ENCODE measurements at places on chromosomes 3 and 15.

DNA sequence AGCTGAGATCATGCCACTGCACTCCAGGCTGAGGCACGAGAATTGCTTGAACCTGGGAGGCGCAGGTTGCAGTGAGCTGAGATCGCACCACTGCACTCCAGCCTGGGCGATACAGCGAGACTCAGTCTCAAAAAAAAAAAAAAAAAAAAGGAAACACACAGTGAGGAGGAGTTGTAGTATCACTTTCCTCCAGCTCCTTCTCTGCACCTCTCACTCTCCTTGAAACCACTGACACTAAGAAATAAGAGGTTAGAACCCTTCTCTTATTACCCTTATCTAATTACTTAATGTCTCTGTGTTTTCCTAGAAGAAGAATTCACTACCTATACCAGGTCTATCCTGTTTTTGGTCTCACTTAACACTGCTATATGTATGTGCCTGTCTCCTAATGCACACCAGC lies 31.7 kb downstream of the RAB27A start:
- no peak for DNase-seq

GRCh38 chr15:55549305-55549704 lies 38.8 kb downstream of the PYGO1 start:
- no peak for DNase-seq

GRCh38 chr15:97234851-97235610 lies 725.5 kb upstream of the ARRDC4 start:
- peak; percentile 53 for DNase-seq

GRCh38 chr3:128568602-128569490 lies 75.8 kb upstream of the GATA2 start:
- DNase-seq, result no peak

DNA sequence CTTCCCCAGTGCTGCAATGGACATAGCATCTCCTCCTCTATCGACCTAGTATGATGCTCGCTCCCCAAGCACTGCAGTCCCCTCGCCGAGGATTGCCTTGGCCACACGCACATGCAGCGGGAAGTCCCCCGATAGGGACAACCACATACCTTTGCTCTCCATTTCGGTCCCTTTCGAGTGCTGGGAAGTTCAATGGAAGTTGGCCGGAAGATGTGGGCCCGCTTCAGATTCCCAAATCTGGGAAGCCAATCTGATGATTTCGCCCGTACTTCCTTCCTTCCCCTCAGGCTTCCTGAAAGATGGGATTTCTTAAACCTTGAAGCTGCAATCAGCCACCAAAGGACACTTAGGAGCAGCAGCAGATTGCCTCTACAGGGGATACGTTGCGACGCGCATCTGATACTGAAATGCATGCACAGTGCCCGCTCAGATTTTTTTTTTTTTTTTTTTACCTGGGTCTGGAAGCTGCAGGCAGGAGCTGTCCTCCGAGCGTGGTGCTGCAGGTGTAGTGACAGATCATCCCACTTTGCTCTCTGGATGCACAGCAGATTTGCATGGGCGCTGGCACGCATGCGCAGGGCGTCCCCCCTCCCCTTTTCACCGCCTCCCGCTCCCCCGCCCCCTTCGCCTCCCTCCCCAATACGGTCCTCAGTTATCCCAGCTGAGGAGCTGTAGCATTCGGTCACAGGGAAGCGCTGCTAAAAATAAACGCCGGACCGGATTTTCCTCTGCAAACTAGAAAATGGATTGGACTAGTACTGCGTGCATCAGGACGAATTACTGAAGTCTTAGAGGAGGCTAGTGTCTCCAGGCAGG lies at the start of gene FGF12:
FGF12 (minus strand) TSS at position 510 of the 816 bp plus-strand sequence.
- peak; percentile 1 for DNase-seq

DNA sequence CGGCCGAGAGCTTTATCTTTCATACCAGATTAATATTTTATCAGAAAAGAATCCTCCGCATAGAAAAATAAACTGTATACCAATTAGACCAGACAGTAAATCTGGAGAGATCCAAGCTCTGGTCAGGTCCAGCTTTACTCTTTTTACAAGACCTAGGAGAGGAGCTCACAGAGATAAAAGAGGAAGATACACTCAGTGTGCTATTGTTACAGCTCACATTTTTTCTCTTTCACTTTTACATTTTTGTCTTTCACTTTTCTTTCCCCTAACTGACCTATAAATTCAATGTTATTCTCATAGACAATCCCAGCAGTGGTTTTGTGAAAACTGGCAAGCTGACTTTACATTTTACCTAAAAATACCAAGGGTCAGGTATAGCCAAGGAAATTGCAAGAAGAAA lies 55.8 kb downstream of the GUCA1C start:
- DNase-seq, result no peak

DNA sequence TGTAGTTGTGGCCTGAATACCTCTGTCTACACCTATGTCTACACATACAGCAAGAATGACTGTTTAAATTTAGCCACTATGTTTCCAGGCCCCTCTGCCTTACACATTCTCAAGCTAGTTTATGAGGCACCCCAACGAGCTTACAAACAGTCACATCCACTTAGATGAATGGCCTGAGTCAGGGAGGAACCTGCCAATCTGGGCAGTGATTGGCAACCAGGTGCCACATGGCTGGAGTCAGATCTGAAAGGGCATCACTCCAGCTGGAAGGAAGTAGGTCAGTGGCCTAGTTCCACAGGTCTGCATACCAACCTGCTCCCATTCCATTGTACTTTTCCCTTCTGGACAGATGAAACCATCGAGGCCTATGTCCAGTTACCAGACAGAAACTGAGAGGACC lies 136.3 kb downstream of the FOXP1 start:
- no peak for DNase-seq

- no peak for DNase-seq
Observed at GRCh38 chr15:68494573-68495110, 62.7 kb upstream of the ITGA11 start.

DNA sequence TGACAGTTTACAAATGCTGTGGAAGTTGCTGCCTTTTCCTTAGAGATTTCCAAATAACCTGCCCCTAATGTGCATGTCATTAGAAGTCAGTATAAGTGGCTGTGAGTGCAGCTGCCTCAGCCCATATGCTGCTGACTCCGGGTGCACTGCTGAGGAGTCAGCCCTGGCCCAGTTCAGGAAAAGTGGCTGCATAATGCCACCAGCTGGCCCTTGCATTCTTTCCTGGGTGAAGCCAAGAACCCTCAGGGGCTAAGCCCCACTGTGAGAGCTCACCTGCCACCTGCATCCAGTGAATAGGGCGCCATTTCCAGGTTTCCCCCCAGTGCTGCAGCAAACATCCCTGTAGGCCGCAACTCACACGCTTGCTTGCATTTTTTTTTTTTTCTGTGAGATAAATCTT lies 139.9 kb downstream of the TJP1 start:
- no peak for DNase-seq

DNA sequence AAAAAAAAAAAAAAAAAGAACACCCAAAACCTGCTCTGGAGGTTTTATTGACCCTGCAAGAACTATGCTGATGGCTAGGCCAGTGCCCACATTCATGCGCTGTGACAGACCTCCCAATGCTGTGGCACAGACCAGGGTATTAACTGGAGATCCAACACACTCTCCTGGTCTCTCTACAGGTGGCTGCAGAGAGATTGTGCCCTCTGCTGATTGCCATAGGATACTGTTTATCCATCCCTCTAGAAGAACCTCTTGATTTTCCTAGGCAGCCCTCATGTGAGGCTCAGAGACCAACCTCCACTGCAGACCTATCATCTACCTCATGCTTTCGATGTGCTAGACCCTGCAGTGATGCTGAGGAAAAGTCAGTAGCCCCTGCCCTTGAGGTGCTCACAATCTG lies 125.5 kb upstream of the TRIM42 start:
- no peak for DNase-seq

GRCh38 chr3:52354676-52355075 lies 38.6 kb downstream of the DNAH1 start:
- DNase-seq, result no peak

DNA sequence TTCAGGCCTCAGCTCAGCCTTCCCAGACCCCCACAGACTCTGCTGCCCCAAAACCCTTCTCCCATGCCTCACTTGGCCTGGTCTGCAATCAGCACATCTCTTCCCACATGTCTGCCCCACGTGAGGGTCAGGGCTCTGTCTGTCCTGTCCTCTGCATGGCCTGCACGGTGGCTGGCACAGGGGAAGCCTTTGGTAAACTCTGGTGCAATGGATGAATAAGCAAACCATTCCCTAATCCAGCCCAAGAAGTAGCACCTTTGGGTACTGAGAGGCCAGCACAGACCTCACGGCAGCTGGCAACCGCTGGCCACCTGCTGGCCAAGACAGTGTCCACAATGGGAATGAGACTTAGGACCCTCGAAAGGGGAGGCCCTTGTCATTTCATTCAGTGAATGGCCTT lies 27.7 kb downstream of the ABTB1 start:
- no peak for DNase-seq

GRCh38 chr3:19945969-19946831 lies 697 bp upstream of the RAB5A start:
- DNase-seq, result no peak

GRCh38 chr15:86347245-86347644 lies 267.6 kb downstream of the AGBL1 start:
- no peak for DNase-seq

- DNase-seq, result peak; percentile 31
Observed at GRCh38 chr15:64149424-64149823, 2.1 kb upstream of the SNX22 start.

- no peak for DNase-seq
Observed at GRCh38 chr3:17357035-17357710, 385.3 kb downstream of the TBC1D5 start.

DNA sequence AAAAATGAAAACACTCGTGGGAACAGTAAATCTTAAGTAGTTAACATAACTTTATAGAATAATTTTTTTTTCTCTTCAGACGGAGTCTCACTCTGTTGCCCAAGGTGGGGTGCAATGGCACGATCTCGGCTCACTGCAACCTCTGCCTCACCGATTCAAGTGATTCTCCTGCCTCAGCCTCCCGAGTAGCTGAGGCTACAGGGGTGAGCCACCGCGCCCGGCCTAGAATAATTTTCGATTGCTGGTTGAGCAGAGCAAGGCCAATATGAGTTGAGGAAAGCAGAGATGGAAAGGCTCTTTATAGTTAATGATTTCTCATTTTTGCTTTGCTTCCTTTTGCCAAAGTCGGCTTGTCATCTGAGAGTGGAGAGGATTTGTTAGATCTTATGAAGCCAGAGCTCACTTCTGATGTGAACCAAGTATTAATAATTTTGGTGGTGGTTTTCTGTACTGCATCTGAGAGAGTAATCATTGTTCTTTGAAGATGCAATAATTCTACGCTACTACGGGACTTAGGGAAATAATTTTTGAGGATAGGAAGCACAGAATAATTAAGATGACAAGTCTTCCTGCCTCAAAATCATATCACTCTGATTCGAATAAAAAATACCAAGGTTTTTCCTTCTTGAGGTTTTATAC lies 1.6 kb upstream of the GOLM2 start:
- DNase-seq, result peak; percentile 3

GRCh38 chr3:52140000-52140399 lies 14.2 kb downstream of the POC1A start:
- DNase-seq, result no peak

- peak; percentile 8 for DNase-seq
Observed at GRCh38 chr3:99236576-99236975, 335.1 kb upstream of the DCBLD2 start.

DNA sequence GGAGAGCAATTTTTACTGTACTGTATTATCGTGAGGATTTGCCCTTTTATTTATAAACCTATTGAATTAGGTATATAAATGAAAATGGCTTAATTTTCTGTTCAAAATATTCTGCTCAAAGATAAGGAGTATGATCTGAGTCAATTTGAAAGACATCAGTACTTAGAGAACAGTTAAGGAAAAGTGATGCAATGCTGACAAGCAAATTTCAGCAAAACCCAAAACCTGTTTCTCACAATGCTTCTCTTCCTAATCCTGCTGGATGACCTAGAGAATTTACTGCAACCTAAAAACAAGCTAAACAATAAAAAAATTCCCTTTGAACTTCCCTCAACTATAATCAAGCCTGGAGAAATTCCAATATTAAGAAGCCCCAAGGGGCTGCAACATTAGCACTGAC lies 82.7 kb downstream of the RFX7 start:
- no peak for DNase-seq

- DNase-seq, result no peak
Observed at GRCh38 chr3:151753846-151754245, 20.1 kb downstream of the AADACL2 start.

- no peak for DNase-seq
Observed at GRCh38 chr3:122627301-122627700, 49.9 kb downstream of the PARP15 start.

- peak; percentile 55 for DNase-seq
Observed at GRCh38 chr3:102179326-102180177, 255.3 kb upstream of the ZPLD1 start.

- peak; percentile 40 for DNase-seq
Observed at GRCh38 chr3:146537603-146538002, 6.8 kb downstream of the PLSCR1 start.

DNA sequence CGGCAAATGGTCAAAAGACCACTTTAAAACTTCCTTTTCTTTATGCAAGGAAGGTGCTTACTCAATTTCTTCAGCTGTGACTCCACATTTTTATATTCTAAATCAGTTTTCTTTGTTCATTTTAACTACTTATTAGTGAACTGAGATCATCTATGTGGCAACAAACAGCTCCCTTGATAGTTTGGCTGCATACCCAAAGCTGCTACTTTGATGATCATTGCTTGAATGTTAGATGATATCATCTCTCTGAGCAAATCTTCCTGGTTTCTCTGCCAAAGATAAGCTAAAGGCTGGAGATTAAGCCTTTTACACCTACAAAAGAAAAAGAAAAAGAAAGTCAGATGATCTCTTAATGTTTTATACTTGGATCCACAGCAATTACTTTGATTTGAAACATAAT lies 95.5 kb downstream of the DPH6 start:
- peak; percentile 48 for DNase-seq

DNA sequence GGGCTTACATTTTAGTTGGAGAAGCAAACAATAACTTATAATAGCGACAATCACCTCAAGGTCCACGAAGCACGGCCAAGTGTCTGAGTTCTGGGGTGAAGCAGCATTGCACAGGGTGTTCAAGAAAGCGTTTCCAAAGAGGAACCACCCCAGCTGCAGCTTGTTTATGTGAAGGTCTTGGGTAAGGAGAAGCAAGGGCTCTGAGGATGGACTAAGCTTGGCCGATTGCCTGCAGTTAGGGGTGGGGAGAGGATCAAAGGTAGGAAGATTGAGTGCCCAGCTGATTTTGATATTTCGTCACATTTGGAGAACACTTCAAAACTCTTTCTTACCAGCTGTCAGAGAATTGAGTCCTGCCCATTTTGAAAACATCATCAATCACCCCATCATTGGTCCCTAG lies 321.6 kb upstream of the DNAJC19 start:
- DNase-seq, result no peak
